ENCODE measurements at places on chromosomes 16 and 17.

DNA sequence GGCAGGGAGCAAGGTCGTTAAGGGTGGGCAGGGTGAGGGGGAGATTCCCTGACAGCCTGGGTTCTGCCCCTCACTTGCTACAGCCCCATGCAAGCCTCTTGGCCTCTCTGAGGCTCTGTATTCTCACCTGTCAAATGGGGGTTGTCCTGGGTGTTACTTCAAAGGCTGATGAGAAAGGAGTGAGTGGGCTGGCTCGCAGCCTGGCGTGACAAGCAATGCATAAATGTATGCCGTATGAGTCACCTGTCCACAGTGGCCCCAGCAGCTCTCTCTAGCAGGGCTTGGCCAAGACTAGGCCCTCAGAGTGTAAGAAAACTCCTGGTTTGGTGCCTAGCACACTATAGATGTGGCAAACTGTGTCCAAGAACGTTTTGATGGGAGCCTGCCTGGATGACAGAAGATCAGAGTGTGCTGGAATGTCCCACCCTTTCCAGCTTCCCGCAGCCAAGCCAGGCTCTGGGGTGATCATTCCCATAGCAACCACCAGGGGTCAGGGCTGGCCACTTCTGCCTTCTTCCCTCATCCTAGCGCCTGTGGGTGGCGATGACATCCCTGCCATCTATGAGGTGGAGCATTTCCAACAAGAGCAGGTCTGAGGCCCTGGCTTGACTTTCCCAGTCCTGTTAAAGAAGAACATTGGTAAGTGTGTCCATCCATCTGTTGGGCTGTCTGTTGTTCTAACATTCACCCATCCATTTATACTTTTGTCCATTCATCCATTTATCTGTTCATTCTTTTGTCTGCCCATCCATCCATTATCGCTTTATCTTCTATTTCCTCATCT lies 37.2 kb upstream of the ADGRG1 start:
- peak; percentile 45 for DNase-seq

DNA sequence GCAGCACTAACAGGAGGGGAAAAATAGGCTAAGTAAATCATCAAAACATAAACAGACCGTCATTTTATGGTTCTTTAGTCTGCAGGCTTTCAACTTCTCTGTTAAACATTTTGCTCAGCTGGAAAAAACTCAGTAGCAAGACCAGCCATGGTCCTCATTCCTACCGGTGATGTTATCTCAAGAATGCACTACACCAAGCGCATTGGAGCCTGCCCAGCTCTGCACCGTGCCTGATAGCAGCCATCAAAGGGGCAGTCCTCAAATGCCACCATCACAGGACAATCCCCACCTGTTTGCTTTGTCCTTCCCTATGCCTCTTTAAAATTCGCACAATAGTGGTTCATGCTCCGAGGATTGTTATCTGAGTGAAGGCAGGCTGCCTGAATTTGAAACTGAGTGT lies 181.5 kb upstream of the MON1B start:
- DNase-seq = no peak

DNA sequence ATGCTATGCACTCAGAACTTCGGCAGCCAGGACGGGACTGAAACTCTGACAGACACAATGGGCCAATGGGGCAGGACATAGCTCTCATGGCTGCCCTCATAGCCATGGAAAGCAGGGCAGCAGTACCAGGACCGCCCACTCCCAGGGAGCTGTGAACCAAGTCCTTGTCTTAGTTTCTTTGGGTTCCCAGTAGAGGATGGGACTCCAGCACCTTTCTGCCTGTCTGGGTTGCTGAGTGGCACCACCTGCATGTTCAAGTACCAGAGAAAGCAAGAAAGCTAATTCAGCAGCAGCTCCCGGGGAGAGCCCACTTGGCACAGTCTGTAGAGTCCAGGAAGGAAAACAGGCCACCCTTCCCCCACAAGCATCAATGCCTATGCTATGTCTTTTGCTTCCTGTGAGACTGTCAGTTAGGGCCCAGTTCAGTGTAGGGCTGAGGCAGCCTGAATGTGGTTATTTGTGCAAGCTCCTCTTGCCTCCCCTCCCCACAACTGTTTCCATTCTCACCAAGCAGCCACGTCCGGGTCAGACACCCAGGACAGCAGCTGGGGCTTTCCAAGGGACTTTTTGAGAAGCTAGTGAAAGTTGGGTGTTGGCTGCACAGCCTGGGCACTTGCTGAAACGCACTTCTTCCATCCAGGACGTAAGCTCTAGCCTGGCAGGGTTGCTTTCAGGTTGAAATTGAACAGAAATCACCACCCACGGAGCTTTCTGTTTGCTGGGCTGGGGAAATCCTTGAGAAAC lies 7.8 kb downstream of the SUPT4H1 start:
- DNase-seq = peak; percentile 81

DNA sequence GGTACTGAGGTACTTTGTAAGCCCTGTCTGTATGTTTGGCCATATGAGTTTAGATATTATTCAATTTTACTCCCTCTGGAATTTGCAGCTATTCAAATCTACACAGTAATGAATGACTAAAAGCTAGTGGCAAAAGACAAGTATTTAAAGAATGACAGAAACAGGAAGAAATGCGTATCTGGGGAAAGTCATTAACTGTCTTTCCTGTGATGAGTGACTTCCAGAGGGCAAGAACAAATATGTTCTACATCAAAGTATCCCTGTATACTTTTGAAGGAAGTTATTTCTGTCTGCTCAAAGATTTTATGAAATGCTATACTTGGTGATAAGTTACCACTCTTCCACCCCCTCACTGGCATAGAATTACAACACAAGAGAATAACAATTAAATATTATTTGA lies 489.3 kb upstream of the SOX9 start:
- DNase-seq = no peak

GRCh38 chr17:18950346-18950745 lies 1.6 kb upstream of the SLC5A10 start:
- DNase-seq = no peak

DNA sequence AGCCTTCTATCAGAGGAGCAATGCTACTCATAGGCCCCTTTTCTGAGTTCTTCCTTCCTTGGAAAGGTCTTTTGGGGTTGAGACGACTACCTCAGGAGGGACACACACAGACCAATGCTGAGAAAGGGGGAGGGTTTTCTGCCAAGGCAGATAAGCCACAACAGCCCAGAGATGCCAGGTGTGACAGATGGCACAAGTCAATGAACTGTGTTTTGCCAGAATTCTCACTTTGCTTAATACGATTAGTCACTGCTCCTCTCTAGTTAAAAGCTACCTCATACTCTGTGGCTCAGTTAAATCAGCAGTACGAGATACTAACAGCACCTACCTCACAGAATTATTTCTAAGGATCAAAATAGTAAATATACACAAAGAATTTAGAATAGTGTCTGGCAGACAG lies 8.0 kb downstream of the BRD7 start:
- DNase-seq = no peak

- no peak for DNase-seq
Observed at GRCh38 chr17:76690596-76691280, 20.0 kb downstream of the MXRA7 start.

DNA sequence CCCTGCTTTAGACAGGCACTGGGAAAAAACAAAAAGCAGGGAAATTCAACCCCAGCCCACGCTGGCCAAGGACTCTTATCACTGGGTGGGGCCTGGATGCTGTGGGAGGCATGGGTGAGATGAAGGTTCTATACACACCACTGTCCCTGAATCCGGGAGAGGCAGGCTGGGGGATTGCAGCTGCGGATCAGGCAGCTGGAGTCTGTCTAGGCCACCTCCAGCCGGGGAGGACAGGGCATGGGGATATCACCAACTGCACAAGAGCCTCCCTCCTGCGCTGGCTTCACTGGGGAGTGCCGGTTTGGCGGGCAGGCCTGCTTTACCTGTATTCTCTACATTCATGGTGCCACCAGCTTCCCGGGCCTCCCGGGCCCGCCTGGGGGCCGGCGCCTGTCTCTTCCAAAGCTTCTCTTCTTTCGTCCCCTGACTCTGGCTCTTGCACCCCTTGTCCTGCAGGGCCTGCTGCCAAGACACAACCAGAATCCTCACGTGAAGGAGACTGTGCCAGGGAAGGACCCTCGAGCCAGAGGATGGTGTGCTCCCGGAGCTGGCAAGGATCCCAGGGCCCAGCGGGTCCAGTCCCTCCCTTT lies 13.9 kb downstream of the KIFC3 start:
- DNase-seq = no peak

- DNase-seq = peak; percentile 45
Observed at GRCh38 chr17:4304417-4305027, 40.7 kb upstream of the ANKFY1 start.

DNA sequence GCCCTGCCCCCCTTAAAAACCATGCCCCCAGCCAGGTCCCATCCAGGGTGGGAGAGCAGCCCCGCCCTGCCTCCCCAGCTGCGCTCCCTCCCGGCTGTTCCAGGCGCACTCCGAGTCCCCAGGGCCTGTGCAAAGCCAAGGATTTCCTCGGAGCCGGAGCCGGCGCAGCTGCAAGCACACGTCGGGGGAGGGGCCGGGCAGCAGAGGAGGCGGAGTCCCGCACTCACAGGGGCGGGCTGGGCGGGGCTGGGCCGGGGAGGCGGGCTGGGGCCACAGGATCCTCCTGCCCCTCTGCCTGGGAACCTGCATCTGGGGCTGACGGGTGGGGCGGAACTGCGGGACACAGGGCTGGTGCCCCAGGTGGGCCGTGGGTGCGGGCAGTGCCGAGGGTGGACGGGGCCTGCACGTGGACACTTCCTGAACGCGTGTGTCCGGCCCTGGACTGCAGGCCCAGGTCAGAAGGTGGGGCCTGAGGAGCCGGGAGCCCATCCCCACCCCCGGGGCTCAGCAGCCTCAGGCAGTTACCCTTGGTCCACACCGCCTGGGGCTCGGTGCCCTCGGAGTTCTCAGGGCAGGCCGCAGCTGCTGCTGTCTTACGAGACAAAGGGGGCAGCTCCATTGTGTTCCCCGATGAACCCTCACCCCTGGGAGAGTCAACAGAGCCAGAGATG lies 24.0 kb upstream of the SSTR5 start:
- DNase-seq = no peak

DNA sequence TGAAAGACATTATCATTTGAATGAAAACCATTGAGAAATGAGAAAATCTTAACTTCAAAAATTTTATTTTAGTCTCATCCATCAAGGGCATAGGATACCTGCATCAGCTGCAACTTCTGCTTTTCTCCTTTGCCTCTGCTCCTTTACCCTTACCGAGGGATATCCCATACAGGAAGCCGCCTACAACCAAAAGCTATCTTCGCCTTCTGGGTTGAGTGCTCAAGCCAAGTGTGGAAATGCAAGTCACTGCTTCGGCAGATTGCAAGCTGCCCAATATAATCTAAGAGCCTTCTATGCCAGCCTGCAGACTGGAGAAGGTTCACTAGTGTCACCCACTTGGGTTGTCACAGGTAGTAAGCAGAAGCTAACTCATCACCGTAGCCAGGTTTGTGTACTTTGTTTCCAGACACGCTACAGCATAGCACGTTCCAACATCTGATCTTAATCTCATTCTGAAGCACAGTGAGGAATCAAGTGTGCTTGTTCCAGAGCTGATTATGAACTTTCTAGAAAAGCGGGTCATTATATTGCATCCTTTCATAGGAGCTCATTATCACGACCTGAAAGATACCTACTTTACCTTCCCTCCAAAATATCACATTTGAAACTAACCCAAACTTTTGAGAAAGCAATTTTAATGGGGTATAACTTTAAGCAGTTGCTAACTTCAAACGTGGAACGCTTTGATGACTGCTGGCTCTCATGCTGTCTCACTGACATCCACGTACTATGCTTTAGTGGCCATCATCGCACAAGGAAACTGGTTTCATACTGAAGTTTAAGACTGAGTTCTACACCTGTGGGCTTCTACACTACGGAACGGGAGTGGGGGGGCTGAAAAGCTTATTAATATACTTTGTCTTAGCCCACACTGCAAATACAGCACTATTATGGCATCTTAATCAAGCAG lies 8.0 kb upstream of the UNK start:
- DNase-seq = no peak

- DNase-seq = no peak
Observed at GRCh38 chr17:35088356-35088880, 24.9 kb upstream of the RFFL start.

DNA sequence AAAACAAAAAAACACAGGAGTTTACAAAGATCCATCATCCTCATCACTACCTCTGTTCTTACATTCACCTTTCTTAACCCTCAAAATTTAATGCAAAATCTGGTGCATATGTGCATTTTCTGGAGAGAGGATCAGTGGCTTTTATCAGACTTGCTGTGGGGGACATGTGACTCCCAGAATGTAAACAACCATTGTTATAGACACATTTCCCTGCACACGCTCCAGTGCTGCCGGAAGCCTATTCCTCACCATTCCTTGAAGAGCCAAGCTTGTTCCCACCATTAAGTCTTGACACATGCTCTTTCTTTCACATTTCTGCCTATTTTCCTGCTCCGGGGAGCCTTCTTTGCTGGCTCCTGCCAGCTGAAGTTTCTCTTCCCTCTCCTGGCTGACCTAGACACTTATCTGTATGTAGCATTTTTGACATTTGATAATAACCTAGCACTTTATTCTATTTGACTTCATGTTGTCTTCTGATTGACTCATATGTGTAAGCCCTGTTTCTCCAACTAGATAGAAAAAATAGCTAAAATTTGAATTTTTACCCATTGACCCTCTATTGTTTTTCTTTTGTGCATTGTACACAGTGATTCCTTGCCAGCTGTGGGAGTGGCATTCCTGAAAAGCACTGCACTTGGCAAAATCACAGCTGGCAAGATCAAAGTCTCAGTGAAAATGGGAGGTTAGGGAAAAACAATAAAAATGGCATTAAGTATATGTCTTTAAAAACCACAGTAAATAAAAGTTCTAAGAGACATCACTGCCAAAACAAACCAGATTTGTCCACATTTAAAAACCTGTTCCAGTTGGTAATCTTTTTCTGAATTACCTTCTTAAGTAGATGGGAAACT lies 76.8 kb upstream of the CIBAR2 start:
- DNase-seq = no peak

DNA sequence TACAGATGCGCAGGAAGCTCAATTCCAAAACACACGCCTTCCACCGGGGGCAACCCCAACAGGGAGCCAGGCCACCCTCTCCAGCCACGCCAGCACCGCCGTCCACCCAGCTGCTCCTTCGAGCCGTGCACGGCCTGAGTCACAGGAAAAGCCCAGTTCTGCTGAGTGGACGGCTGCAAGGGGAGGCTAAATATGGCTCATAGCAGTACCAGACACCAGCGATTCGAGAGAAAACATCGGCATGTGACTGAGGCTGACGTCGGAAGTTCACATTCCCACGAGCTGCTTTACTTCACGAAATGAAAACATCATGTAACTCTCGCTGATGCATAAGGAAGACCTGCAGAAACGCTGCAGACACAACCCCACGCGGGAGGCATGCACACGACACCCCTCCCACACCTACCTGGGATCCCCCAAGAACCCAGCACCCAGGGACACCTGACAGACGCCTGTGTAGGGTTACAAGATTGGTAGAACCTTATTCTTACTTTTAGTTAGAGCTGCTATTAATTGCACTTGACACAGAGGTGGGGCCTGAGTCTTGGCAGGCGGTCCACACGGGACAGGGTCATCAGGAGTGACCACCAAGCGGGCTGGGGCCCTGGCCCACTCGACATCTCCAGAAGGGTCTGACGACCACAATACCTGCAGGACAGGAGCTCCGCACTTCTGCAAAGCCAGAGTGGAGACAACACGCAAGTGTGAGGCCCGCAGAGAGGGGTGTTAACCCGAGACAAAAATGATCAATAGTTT lies 116.8 kb downstream of the ANKRD11 start:
- DNase-seq = no peak

All from T-cell (primary cell).